ENCODE measurements at places on chromosomes 16 and 17.

DNA sequence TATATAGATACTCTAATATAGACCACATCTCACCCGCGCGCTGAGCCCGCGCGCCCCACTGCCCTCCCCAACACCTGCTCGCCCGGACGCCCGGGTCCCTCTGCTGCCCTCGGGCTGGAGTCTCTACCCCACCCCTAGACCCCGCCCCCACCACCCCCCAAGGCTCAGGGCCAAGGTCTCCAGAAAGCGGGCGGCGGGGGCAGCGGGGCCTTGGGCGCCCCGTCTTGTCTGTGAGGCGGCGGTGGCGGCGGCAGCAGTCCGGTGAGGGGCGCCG lies 2.6 kb downstream of the HES7 start:
- no peak for DNase-seq

- DNase-seq, result no peak
Measured at GRCh38 chr16:35631261-35631945, 2172.0 kb downstream of the TP53TG3F start.

GRCh38 chr16:47073223-47074155 lies 70.3 kb downstream of the NETO2 start:
- peak; percentile 6 for DNase-seq

DNA sequence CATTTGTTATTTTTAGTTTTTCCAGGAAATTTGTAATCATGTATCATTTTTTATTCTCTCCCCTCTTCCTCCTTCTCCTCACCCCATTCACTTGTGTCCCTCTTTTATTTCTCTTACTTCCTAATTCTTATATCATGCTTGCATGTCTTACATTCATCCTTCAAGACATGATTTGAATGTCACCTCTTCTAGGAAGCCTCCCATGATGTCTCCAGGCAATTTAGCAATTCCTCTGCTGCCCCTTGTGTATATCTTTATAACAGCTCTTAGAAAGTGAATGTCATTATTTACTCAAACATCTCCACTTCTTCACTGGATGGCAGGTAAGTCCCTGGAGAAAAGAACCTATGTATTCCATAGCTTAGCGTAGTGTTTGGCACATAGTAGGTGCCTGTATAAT lies 7.8 kb downstream of the HNF1B start:
- no peak for DNase-seq

GRCh38 chr17:77011173-77012011 lies 129.4 kb upstream of the SEC14L1 start:
- peak; percentile 61 for DNase-seq

DNA sequence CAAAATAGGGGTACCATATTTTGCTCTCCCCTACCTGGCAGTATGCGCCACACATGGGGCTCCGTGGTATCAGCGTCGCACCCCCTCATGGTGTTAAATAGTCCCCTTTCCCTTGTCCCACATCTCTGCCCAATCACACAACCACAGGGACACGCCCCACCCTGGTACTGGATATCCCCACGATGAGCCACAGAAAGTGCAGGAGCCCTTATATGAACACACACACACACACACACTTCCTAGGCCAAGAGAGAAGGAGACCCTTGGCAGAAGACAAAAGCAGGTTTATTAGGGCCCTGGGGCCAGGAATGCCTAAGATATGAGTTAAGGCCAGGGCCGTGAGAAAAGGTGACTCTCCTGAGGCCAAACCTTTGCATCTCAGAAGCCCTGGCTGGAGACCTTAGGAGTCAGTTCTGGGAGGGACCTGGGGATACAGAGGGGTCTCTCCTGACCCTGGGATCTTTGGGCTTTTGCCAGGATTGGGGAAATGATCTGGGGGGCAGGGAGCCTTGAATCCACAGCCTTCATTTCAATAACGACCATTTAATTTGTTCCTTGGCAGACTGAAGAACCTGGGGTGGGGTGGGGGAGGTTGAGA lies 11.6 kb downstream of the COPZ2 start:
- DNase-seq, result no peak

DNA sequence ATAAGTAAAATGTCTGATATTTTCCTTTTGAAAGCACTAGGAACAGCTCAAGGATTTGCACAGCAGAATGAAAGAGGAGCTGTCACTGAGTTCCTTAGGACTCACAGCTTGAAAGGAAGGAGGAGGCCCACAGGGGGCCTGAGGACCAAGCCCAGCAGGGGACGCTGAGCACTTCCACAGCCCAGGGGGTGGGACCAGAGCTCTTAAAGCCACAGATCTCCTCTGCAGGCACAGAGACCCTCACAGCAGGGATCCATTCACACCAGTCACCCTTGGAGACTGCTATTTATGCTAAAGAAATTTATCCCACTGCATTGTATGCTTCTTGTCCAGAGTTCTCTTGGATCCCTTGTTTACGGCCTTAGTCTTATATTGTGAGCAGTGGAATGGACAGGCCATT lies 253.3 kb downstream of the STX8 start:
- DNase-seq, result no peak

DNA sequence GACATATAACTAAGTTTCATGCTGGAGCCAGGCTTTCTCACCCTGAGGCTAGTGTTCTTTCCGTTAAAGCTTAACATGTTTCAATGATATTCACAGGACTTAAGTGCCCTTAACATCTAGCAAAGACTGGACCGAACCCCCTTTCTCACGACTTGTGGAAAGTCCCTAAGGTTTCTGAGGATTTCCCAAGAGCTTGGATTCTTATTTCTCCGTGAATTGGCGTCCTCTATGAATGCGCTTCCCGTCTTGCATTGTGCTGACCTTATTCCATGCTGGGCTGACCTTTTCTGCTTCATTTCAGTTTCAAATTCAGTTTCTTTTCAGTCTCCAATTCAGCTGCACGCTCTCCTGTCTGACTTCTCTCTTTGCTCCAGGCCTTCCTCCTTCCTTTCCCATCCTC lies 206.4 kb downstream of the HS3ST3A1 start:
- no peak for DNase-seq

- no peak for DNase-seq
Measured at GRCh38 chr16:86618431-86619238, 40.3 kb downstream of the FOXL1 start.

- DNase-seq, result no peak
Measured at GRCh38 chr17:72554508-72554907, 433.7 kb downstream of the SOX9 start.

DNA sequence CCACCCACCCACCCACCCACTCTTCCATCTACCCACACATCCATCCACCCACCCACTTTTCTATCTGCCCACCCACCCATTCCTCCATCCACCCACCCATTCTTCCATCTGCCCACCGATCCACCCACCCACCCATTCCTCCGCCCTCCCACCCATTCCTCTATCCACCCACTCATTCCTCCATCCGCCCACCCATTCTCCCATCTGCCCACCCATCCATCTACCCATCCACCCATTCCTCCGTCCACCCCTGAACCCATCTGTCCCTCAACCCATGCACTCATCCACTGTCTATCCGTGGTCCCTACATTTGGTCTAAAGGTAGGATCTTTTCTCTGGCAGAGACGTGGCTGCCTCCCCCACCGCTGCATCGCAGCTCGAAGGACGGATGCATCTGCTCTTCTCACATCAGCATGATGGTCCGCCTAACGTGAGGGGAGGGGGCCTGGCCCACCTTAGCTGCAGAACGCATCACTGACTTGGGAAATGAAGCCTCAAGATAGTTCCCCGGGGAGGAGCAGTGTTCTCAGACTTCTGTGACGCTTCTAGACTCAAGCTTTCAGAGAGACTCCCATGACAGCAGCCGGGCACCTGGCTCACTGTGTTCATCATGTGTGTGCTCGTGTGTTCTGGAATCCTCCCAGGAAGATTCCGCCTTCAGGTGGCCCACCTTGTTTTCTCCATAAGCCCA lies 17.2 kb upstream of the GSE1 start:
- DNase-seq, result no peak

DNA sequence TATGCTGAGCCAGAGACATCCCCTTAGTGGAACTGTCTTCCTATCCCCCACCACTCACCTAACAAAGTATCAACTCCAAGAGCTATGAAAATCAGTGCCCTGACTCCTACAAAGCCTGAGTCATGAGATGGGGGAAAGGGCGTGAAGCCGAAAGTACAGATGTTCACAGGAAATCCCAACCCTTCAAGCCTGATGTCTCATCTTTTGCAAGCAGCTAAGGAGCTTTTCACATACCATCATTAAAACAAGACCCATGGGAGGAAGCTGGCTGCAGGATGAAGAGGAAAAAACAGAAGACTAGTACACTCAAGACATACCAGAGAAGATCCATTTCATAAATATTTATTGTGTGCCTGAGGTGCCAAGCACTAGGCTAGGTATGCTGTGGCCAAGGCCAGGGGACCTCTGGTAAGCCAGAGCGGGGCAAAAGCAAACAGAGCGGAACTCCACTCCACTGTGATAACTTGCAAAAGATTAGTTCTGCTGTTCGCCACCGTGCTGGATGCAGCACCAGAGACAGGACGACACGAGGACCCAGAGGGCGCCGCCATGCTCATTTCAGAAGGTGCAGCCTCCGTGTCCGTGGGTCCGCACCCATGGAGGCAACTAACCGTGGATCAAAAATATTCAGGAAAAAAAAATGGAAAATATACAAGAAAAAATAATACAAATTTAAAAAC lies 4.5 kb upstream of the MNT start:
- DNase-seq, result no peak

DNA sequence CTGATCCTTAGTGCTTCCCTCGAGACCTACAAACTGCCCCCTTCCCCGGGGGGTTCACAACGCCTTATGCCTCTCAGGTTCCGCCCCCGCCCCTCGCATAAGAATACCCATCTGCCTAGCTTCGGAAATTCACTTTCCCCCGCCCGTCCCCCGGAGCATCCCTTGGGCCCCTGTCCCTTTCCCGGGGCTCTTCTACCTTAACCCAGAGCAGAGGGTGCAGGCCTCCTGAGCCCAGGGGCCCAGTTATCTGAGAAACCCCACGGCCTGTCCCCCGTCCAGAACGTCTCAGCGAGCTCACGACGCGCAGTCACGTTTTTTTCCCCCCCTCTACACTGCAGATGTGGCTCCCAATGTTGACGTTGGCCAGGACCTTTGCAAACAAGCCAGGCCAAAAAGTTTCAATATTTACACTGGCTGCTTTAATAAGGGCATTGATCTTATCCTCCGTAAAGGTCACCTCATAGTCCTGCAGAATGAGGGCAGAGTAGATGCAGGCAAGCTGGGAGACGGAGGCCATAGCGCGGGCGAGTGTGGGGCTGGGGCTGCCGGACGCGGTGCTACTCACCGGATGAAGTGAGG lies 1.4 kb upstream of the NBR1 start:
- DNase-seq, result no peak

- DNase-seq, result no peak
Measured at GRCh38 chr17:7466639-7467341, 12.6 kb downstream of the ZBTB4 start.

- no peak for DNase-seq
Measured at GRCh38 chr17:39999067-39999466, 16.2 kb upstream of the CSF3 start.

DNA sequence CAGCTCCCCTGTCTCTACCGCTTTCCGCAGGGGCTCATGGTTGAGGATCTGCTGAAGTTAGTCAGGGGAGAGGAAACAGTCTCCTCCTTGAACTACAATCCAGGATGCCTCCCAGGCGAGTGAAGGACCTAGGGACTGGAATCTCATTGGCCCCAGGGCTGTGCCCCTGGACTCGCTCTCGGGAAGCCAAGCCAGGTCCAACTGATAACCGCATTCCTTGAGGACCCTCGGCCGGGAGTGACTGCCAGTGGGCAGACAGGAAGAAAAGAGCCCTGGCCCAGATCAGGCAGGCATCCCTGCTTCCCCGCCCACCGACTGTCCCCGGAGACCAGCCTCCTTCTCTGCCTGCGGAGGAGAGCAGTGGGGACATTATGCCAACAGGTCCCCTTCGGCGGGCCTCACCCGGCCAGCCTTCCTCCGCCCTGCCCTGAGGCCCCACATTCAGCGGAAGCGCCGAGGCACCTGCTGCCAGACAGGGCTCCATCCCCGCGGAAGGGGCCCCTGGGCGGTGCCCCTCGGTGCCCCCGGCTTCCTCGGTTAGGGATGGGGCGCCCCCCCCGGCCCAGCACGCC lies 776 bp downstream of the LRRC75A start:
- no peak for DNase-seq

DNA sequence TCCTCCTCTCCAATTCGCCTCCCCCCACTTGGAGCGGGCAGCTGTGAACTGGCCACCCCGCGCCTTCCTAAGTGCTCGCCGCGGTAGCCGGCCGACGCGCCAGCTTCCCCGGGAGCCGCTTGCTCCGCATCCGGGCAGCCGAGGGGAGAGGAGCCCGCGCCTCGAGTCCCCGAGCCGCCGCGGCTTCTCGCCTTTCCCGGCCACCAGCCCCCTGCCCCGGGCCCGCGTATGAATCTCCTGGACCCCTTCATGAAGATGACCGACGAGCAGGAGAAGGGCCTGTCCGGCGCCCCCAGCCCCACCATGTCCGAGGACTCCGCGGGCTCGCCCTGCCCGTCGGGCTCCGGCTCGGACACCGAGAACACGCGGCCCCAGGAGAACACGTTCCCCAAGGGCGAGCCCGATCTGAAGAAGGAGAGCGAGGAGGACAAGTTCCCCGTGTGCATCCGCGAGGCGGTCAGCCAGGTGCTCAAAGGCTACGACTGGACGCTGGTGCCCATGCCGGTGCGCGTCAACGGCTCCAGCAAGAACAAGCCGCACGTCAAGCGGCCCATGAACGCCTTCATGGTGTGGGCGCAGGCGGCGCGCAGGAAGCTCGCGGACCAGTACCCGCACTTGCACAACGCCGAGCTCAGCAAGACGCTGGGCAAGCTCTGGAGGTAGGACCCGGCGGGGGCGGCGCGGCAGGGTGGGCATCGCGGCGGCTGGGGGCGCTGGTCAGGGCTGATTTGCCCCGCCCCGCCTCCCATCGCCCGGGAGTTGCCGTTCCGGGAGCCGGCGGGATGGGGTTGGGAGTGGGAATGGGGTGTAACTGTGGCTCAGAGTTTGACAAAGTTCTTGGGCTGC lies 567 bp downstream of the SOX9 start:
- DNase-seq, result no peak

DNA sequence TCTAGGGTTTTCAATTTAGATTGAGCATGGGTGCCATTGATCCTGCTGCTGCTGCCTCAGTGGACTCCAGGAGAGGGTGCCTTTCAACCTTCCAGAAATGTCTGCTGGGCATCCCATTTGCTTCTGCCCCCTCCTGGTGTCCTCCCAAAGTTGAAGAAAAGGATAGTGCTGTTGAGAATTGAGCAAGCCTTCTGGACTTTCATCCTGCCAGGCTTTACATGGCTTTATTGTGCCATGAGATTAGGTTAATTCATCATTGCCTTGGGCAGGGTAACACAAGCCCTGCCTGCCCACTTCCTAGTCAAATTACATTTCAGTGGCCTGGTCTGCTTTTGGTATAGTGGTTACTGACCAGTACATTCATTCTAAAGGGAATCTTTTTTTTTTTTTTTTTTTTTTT lies 17.9 kb upstream of the TANGO6 start:
- DNase-seq, result no peak

DNA sequence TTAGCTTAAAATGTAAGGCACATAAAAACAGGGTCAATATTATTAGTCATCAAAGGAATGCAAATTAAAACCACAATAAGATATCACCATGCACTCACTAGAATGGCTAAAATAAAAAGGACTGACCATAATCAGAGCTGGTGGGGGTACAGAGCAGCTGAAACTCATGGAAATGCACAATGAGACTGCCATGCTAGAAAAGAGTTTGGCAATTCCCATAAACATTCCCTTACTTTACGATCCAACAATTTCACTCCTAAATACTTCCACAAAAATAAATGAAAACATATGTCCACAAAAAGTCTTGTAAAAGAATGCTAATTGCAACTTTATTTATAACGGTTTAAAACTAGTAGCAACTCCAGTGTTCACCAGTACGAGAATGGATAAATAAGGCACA lies 36.1 kb upstream of the ERCC4 start:
- DNase-seq, result no peak
